Activated CD4-positive, CD25-positive, alpha-beta regulatory T cell treated with anti-CD3 and anti-CD28 coated beads, Interleukin-2, amount 50 U/mL, for 24 hours (primary cell): ENCODE measurements at places on chromosomes 11 and 22.

DNA sequence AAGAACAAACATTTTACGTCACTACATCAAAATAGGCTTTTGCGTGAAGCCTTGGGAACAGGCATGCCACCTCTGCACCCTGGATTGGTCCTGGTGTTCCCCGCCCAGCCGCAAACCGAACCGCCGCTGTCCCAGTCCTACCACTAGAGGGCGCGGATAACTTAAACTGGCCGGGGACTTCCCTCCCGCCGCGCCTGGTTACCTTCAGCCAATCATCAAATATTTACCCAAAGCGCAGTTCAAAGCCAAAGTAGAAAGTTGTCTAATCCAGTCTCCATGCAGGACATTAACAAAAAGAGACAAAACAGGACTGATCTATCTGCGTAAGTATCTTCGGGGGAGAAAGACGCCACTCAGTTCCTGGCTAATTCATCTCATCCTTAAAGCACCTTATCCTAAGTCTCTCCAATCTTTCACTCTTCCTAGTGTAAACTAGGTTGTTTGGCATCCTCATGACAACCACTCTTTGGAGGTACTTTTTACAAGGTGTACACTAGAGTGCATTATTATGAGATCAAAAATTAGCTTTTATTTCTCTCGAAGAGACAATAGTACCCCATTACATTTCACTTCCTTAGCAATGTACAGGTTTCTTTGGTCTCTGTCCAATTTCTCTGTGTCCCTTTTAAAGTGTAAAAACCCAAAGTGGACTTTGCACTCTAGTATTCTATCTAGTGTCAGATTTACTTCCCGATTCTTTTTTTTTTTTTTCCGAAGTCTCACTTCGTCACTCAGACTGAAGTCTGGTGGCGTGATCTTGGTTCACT is 3.9 kb upstream of the CRY2 start:
- peak; percentile 25 for ATAC-seq

- no peak for ATAC-seq
These were observed 127.9 kb upstream of the NECTIN1 start for GRCh38 chr11:119856681-119857485.

DNA sequence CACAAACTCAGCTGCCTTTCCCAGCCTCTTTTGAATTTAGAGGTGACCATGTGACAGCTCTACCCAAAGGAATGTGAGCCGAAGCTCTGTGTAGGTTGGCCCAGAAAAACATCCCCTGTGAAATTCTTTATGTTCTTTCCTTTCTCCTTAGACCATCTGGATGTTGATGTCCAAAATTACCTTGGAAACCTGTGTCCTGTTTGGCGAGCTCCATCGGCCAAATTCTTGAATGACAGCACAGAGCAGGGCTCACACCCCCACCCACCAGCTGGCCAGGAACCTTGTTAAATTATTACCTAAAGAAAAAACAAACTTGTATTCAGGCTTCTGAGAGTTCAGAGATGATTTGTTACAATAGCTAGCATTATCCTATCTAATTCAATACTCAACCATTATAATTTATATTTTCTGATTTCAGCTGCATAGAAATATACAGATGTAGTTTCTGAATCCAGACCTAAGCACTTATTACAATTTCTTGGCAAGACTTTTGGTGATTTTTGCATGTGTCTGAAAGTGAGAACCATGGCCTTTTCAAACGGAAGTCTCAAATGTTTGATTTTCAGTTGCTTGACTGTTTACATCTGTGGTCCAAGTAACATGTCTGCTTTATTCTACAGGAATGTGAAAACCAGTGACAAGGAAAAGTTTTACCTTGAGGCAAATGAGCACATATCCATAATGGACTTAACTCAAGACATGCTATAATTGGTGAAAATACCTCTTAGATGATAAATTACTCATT is 554.2 kb downstream of the NTM start:
- no peak for ATAC-seq

- ATAC-seq = no peak
These were observed 79.1 kb downstream of the PICALM start for GRCh38 chr11:85989746-85990145.

GRCh38 chr11:94025690-94026394 is 4.7 kb downstream of the HEPHL1 start:
- no peak for ATAC-seq

GRCh38 chr11:72696866-72697700 is 22.9 kb upstream of the PDE2A start:
- ATAC-seq = no peak

GRCh38 chr22:29215012-29215860 is 9.5 kb downstream of the EMID1 start:
- ATAC-seq = no peak

- ATAC-seq = no peak
These were observed 61.4 kb upstream of the FADD start for GRCh38 chr11:70141486-70142220.

DNA sequence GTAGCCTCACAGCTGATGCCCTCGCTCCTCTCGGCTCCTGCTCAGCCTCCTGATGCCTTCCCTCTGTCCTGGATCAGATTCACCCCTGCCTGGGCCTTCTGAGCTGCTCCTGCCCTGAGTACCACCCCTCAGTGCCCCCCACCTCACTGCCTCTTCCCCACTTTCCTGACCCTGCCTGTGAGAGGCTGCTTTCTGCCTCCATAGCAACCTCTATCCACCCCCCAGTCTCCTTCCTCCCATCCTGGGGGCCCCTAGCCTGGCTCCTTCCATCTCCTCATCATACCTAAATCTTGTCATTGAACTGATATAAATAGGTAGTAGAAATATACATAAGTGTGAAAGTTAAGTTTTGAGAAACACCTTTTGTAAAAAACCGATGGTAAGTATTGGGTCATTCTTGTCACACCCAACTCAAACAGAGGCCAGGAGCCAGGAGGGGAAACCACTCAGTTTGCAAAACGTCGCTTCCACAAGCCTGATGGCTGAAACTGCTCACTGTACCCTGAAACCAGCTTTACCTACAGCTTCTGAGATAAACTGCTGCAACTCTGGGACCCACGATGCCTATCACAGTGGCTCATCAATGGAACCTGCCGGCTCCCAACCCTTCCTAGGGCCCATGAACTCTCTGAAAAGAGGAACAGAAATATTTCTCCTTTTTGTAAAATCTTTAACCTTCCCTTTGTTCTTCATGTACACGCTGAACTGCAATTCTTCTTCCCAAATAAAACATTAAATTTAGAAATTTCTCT is 4.8 kb upstream of the APOBEC3H start:
- no peak for ATAC-seq

- no peak for ATAC-seq
These were observed 9.2 kb downstream of the LIN7C start for GRCh38 chr11:27497284-27497866.

DNA sequence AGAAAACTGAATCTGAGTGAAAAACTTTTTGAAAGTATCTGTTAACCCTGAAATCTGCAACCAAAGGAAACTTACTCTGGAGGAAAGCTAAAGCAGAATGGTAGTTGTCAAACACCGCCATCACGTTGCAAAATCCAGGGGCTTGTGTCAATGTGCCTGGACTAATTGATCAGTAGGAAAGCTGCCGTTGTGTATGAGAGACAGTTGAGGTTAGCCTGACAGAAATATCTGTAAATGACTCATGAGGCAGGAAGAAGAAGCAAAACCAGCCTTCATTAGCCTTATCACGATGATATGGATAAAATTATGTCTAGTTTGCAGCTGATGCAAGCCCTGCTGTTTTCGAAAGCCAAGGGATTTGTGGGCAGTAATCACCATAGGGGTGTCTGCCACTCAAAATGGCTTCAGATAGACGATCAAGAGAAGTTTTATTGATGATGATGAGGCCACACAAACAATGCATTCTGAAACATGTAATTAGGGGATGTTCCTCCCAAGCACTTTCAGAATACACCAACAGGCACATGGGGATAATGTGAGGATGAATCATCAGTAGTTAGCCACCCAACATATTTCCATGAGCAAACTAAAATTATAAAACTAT is 8.9 kb downstream of the SCGB1A1 start:
- peak; percentile 66 for ATAC-seq

DNA sequence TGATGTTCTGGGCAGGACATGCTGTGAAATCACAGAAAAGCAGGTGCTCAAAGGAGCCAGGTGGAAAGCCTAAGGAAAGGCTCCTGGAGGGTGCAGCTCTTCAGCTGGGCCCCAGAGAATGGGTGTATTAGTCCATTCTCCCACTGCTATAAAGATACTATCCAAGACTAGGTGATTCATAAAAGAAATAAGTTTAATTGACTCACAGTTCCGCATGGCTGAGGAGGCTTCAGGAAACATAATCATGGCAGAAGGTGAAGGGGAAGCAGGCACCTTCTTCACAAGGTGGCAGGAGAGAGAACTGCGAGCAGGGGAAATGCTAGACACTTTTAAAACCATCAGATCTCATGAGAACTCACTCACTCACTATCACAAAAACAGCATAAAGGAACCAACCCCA is 43.1 kb upstream of the DEUP1 start:
- ATAC-seq = no peak

- no peak for ATAC-seq
These were observed 272.8 kb downstream of the FAM76B start for GRCh38 chr11:95516786-95517185.

DNA sequence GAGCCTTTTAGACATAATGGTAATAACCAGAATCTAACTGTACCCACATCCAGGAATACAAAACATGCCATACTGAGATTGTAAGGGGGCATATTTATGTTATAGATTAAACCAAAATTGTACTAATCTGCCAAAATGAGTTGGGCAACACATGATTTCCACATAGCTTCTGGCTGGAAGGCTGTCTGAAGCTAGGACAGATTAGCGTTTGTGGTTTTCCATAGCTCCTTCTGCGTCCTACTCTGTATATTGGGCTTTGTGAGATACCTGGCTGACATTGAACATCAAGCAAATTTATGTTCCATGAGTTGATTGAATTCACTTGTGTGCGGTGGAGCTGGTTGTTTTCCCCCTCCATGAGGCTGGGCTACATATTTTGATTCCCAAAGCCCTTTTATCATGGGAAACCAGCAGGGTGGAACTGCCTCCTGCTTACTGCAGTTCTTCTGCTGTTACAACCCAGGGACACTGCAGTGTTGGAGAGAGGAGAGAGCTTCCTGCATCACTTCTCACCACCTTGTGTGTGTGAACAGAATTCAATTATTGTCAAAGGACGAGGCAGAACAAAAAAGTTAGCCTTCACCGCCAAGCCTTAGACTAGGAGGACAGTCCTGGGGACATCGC is 114.9 kb downstream of the C11orf91 start:
- ATAC-seq = no peak

DNA sequence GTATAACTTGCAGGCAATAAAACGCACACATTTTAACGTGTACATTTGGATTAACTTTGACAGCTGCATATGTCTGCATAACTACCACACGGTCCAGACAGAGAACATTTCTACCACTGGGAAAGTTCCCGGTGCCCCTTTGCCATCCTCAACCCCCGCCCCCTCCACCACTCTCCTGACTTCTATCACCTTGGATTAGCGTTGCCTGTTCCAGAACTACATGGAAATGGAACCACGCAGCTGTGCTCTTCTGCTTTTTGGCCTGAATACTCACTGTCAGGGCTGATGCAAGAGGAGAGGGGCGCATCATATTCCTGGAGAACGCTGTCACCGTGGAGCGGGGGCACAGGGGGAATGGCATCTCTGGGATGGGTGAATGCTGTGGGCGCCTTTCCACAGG is 62.1 kb downstream of the LRP5 start:
- no peak for ATAC-seq

- no peak for ATAC-seq
These were observed 12.9 kb downstream of the SFI1 start for GRCh38 chr22:31509061-31509762.

DNA sequence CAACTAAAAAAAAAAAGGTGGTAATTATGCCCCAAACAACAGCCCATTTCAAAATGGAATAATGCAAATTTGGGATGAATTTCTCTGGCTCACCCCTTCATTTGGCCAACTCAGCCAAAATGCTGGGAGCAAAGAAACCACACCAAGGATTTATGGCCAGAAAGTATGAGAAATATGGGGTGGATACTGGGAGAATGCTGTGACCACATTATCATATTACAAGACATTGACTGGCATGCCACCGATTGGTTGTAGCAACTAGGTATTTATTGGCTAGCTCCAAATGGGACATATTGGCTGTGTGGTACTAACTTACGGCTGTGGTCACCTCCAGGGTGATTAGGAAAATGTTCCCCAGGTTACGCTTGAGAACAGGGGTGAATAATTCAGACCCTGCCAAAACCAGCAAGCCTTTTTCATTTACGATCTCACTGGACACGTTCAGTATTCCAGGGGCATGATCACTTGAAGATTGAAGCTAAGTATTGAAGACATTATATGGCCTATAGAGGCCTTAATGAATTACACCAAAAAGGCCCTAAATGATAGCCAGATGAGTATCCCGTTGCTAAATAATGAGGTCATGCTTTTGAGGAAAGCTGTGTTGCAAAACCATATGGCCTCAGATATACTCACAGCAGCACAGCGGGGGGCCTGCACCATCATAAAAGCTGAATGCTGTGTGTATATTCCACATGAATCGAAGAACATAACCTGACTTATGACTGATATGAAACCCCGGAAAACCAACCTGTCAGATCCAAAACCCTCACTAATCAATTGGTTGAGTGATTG is 3.8 kb upstream of the FDX1 start:
- ATAC-seq = no peak

GRCh38 chr11:117842131-117842941 is 17.8 kb upstream of the FXYD2 start:
- ATAC-seq = no peak

DNA sequence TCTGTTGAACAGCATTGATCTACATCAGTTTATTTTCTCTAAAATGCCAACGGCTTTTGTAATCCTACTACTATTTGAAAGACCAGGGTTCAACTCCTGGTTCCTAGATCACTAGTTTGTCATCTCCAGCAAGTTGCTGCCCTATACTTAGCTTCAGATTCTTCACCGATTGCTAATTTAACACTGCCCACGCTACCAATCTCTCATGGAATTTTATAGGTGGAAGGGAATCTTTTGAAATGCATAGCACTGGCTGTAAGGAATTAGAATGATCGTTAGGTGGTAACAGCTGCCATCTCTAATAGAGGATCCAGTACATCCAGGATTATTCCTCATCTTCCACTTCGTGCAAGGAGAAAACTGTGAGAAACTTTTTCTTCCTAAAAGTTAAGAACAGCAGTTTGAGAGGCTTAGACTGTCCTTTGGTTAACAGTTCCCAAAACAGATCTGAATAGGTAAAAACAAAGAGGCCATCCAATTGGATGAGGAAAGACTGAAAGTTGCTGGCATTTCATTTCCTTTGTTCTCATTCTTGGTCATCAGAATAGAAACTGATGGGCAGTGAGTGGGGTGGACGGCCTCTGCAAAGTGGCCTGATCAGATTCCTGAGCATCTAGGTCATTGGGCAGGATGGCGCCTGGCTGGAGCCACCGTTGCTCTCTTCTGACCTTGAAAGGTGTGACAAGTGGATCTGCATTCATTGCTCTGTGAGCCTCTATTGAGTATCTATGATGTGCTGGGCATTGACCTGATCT is 236.3 kb upstream of the SORL1-AS1 start:
- no peak for ATAC-seq

GRCh38 chr11:111456086-111456858 is 55.9 kb downstream of the BTG4 start:
- ATAC-seq = no peak

DNA sequence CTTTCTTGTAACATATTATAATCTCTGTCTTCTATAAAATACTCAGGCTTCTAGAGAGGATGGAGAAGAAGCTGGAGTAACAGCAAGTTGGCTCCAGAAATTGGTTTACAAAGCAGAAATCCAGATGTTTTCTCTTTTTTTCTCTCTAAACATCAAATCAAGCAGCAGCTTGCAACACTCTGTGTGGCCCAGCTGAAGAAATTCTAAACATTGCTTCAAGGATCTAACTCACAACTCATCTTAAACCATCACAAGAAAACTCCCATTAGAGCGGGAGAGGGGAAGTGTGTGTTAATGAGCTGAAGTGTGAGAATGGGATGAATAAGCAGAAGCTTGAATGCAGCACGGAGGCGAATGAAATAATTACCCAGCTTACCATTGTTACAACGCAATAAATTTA is 146.5 kb downstream of the OPCML start:
- no peak for ATAC-seq
